Hematopoietic multipotent progenitor cell treated with erythropoietin and hydrocortisone succinate and interleukin-3 and kit ligand, for 15 days (in vitro differentiated cells): ENCODE measurements at places on chromosomes 2 and 18.
A peak's percentile ranks its signal among the peaks of the same experiment; 100 is the strongest.

DNA sequence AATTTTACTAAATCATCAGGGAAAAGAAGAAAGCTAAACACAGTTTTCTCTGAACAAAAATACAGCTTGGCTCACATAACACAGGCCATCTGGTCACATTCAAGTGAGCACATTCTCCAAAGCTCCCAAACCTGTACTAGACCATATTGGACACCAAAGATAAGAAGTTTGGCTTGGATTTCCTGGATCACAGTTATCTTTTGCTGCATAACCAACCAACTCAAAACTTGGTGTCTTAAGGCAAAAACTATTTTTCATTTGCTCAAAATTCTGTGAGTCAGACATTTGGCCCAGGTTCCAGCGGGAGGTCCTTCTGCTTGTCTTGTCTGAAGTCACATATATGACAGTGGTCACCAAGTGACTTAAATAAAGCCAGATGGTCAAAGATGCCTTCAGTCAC lies 83.2 kb downstream of the GYPC start:
- DNase-seq: peak; percentile 11

DNA sequence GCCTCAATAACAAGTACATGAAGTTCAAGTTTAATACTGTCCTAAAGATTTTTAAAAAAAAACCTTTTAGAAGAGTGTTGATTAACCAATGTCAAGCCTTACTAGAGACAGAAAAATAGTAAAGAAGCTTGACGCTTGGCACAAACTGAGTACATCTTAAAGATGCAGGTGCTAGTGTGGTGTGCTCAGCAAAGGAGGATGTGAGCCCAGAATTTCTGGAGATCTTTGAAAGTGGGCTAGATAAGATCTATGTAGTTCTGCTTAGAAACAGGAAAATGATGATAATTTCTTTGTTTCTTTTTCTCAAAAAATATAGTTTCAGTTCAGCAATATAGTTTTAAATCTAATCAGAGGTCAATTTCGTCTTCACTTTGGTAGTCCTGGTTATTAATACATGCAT lies 118.3 kb upstream of the KLHL14 start:
- DNase-seq: no peak

- no peak for DNase-seq
Observed at GRCh38 chr18:57128220-57128932, 18.5 kb upstream of the BOD1L2 start.

GRCh38 chr2:156124458-156124857 lies 208.1 kb downstream of the NR4A2 start:
- DNase-seq: no peak

GRCh38 chr2:167862782-167863181 lies 384.6 kb downstream of the STK39 start:
- DNase-seq: no peak

- DNase-seq: no peak
Observed at GRCh38 chr2:19457809-19458208, 99.4 kb upstream of the OSR1 start.

- DNase-seq: no peak
Observed at GRCh38 chr2:4445821-4446220, 742.4 kb downstream of the DCDC2C start.

- no peak for DNase-seq
Observed at GRCh38 chr2:157840568-157841156, 35.5 kb downstream of the ACVR1 start.

DNA sequence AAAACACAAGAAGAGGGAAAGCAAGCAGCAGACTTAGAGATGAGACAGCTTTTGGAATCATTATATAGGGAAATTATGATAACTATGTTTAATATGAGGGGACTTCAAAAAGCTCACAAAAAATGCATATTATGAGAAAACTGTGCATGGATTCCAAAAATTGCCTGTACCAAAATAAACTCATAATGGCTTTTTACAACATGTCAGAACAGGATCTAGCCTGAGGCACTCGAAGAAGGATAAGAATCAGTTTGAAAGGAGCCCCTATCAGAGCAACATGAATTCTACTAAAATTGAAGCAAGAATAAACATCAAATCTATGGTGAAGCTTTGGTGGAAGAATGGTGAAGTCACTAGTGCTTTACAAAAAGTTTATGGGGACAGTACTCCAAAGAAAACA lies 187.4 kb downstream of the RDH14 start:
- DNase-seq: no peak

DNA sequence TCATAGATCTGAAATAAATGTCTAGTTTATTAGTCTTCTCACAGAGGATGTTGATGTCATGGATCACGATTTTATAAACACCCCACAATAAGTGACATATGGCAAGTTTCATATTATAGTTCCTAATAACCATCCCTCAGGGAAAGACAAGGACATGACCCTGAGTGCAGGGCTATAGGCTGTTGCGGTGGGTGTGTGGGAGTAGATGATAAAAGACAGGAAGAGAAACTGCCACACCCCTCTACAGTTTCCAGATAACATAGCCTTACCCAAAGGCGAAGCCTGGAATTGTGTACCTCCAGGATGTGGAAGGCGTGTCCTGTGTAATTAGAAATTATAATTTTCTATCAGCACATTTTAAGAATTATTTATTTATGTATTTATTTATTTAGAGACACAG lies 2.4 kb upstream of the NEDD4L start:
- DNase-seq: peak; percentile 49

DNA sequence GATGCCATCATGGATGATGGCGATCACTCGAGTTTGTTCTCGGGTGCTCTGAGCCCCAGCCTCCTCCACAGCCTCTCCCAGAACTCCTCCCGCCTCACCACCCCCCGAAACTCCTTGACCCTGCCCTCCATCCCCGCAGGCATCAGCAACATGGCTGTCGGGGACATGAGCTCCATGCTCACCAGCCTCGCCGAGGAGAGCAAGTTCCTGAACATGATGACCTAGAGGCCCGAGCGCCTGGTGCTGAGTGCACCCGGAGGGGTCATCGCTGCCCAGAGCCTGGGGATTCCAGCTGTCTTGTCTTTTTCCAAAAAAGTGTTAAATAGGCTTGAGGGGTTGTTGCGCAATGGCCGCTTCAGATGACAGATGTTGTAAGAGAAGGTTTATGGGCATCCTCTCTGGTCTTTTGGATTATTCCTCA lies 254.8 kb downstream of the GLI2 start:
- no peak for DNase-seq

GRCh38 chr2:39266139-39266805 lies 22.5 kb upstream of the CDKL4 start:
- DNase-seq: no peak

- no peak for DNase-seq
Observed at GRCh38 chr2:142495141-142495540, 364.3 kb upstream of the LRP1B start.

GRCh38 chr2:241219030-241219382 lies 30.5 kb downstream of the ANO7 start:
- DNase-seq: no peak

DNA sequence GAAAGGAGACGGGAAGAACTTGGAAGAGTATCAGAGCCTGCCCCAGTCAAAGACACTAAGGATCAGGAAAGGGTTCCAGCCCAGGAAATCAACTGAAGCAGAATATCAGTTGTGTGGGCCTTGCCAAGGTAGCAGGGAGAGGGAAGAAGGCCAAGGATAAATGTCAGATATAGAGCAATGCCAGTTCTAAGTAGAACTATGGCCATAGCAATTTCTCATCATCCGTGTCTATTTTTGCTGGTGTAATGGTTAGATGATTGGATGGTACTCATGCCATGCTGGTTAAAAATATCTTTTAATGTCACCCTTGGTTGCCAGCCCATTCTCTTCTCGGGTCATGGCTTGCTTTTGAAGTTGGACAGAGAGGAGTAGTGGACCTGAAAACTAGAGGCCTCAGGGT lies 41.9 kb downstream of the MAIP1 start:
- no peak for DNase-seq

GRCh38 chr2:120798567-120799247 lies 63.0 kb downstream of the GLI2 start:
- DNase-seq: no peak

DNA sequence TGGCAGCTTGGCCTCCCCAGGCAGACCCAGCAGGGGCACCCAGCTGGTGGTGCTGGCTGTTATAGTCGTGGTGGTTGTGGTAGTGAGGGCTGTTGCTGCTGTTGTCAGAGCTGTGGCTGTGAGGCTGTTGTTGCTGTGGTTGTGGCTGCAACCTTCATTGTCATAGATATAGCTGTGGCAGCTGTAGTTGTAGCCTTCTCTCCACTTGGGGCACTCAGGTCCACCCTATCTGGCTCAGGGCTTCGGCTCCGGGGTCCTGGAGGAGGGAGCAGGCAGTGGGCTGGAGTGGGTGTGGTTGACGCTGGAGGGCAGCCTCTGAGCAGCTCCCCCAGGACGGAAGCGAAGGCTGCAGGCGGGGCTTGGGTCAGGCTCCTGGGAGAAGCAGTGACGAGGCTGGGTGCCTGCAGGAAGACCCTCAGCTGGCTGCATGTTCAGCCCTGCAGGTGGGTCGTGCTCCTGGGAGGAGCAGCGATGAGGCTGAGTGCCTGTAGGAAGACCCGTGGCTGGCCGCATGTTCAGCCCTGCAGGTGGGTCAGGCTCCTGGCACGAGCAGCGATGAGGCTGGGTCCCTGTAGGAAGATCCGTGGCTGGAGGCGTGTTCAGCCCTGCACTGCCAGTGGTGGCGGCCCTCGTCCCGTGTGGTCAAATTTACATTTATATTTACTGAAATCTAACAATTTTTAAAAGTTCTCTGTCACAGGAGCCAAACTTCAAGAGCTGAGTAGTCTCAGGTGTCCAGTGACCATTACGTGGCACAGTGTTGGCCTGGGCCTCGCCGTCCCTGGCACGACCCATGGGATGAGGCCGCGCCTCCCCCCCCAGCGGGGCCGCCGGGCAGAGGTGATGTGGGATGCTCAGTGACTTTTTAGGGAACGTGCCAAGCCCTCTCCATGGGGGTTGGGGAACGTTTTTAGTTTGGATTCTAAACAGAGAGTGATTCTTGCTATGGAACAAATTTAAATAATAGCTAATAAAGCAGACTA lies 79.2 kb upstream of the PXDN start:
- DNase-seq: no peak

- DNase-seq: no peak
Observed at GRCh38 chr2:54466870-54467269, 10.7 kb downstream of the SPTBN1 start.

GRCh38 chr2:48247206-48247605 lies 282.7 kb upstream of the STON1 start:
- no peak for DNase-seq

GRCh38 chr18:58639751-58640427 lies 11.0 kb upstream of the ALPK2 start:
- no peak for DNase-seq

DNA sequence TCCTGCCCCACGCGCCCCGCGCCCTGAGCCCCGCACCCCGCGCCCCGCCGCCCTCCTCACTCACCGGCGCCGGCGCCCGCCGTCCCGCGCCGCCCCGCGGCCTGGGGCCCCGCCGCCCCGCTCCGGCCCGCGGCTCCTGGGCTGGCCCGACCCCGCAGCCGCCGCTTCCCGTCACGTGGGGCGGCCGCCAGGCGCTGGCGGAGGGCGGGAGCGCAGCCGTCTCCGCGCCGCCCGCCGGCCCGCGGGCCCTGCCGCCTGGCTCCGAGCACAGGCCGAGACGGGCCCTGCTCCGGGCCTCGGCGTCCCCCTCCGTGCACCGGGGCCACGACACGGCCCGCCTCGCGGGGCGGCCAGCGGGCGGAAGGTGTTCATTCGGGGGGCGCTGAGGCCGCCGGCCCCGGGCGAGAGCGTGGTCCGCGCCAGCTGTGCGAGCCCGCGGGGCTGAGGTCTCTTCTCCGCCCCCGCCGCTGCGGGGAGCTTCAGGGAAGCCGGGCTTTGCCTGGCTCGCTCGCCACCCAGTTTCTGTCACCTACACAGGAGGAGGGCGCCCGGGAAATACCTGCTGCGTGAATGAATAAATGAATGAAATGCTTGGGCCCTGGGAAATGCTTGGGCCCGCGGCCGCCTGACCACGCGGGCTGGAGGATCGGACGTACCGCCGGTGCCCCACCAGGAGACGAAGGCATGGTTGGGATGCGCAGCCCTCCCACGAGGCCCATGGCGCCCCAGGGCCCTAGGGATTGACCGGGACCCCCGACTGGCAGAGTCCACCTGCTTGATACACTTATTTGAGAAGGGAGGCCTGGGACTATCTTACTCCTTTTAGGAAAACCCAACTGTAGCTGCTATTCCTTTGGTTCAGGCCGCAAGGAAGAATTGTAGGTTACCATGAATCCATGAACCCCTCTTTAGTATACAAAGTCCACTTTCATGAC lies at the start of gene TGFBRAP1:
TSS of gene TGFBRAP1 (minus strand) at position 175 of the 935 bp plus-strand sequence. CDS start 21,434 bp downstream, outside the sequence.
- DNase-seq: peak; percentile 58

DNA sequence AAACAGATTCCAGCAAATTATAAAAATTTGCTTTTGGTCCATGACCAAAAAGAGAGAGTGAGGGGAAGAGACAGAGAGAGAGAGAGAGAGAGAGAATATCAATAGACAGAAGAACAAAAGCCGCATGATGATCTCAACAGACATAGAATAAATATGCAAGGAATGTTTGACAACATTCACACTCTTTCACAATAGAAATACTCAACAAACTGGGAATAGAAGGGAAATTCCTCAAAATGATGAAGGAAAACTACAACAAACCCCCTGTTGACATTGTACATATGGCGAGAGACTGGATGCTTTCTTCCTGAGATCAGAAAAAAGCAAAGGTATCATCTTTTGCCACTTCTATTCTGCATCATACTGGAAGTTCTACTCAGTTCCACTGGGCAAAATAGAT lies 309.7 kb downstream of the RAD51AP2 start:
- DNase-seq: no peak

- DNase-seq: no peak
Observed at GRCh38 chr2:129904532-129905446, 74.7 kb upstream of the RAB6C start.

GRCh38 chr18:45525301-45525700 lies 90.0 kb upstream of the SLC14A2 start:
- DNase-seq: no peak

DNA sequence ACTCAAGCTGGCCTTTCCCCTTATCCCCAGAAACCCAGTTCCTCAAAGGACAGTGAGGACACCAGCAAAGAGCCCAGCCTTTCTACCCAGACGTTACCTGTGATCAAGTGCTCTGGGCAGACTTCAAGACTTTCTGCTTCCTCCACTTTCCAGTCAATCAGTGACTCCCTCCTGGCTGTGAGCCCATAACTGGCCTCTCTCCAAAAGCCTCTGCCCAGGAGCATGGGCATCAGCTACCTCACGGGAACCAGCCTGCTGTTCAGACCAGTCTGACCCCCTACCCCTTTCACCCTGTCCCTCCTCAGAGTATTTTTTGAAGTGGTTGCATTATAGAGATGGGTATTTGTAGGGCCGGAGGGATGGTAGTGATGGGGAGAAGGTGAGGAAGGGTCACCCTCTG lies 27.7 kb upstream of the CYP27A1 start:
- DNase-seq: no peak

DNA sequence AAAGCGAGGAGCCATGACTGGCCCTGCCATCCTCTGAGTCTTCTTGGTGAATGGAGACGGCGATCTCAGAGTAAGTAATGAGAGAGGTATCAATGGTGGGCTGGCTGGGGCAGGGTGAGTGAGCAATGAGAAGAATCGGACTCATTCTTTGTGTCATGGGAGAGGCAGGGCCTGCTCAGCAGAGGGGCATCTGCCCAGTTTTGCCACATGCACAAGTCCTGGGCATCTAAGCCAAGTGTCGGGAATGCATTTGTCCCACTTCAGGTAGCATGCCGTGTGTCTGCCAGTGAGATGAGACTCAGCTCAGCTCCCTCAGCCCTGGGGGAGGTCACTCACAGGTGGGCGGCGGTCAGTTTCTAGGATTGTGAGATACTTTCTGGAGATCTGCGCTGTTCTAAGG lies 791.0 kb upstream of the RAB6C start:
- DNase-seq: no peak

- no peak for DNase-seq
Observed at GRCh38 chr2:145273840-145274239, 753.9 kb upstream of the ZEB2 start.
